Mesothelial cell of epicardium (in vitro differentiated cells): ENCODE measurements at places on chromosomes 5 and 9. TPM values are rescaled to one million over a fixed set of nuclear protein-coding genes. Genes with fewer than 3 reads are reported as not detected.

The LVRN gene
- total RNA-seq = 0.25 to 0.35 TPM (median 0.25 TPM) in 3 replicates

DNA sequence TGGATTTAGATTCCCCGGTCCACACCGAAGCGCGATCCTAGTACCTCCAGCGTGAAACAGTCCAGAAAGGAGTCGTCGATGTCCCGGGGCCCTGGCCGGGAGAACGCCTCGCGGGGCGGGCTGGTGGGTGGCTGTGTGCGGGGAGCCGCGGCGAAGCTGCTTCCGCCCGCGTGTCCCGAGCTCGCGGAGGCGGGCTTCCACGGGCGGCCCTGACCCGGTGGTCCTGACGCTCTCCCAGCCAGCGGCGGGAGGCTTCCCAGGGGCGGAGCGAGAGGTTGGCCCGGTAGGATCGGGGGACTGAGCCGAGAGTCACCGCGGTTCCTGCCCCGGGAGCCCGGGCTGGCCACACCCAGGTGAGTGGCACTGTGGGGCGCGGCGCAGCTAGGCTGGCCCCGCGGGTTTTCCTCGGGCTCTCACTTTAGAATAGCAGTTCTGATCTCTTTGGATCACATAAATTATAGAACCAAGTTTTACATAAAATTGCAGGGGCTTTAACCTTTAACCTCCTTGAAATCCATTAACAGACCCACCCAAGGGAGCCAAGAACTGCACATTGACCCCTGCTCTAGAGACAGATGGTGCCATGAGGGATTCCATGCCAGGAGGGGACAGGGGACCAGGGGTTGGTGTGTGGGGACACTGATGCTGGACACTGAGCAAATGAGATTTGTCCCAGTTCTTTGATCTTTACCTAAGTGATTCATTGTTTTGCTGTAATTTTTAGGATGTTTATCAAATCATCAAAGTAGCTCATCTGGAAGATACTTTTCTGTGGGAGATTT is 29.2 kb upstream of the IL31RA start:
- H3K36me3 ChIP-seq = no peaks in the 10 kb centered on the region
- H3K4me1 ChIP-seq = peaks cover 13% of the 10 kb centered on the region
- no peak for DNase-seq
- H3K27ac ChIP-seq = no peak overlapping the region

The ZNF189 gene
- 29.4 to 32.1 TPM (median 30.1 TPM) in 3 replicates for total RNA-seq

GRCh38 chr9:78921341-78921740 is 624.4 kb downstream of the PSAT1 start:
- H3K36me3 ChIP-seq = peaks cover 5% of the 10 kb centered on the region
- no peak overlapping the region for H3K4me3 ChIP-seq
- no peak for DNase-seq
- peaks cover 1% of the 10 kb centered on the region for H3K27me3 ChIP-seq
- no peak overlapping the region for H3K27ac ChIP-seq
- no peaks in the 10 kb centered on the region for H3K4me1 ChIP-seq

DNA sequence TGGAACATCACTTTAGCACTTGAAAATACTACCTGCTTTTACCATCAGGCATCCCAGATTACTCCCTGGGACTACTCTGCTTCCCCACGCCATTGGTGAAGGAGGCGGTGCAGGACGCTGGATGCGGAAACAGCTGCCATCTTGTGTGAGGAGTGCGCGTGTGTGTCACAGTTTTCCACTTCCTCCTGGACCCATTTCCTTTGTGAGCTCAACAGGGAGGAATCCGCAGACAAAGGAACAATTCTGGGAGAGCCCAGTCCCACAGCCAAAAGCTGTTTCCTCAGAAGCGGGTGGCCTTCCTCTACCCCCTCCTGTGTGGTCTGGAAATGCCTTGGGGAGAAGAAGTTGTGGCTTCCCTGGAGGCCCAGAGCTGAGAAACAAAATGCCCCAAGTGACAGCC is 16.8 kb downstream of the AFAP1L1 start:
- H3K4me3 ChIP-seq = no peak overlapping the region
- H3K36me3 ChIP-seq = no peaks in the 10 kb centered on the region
- no peaks in the 10 kb centered on the region for H3K4me1 ChIP-seq
- H3K27ac ChIP-seq = no peak overlapping the region
- no peak for DNase-seq
- peaks cover 8% of the 10 kb centered on the region for H3K27me3 ChIP-seq

The CDO1 gene
- total RNA-seq = 9.9 to 13.1 TPM (median 11.8 TPM) in 3 replicates

GRCh38 chr5:179266291-179267070 is 78.8 kb downstream of the ADAMTS2 start:
- no peak for DNase-seq
- H3K27ac ChIP-seq = peak overlapping the region; percentile 91
- no peak overlapping the region for H3K4me3 ChIP-seq
- peaks cover 36% of the 10 kb centered on the region for H3K4me1 ChIP-seq
- H3K36me3 ChIP-seq = no peaks in the 10 kb centered on the region

DNA sequence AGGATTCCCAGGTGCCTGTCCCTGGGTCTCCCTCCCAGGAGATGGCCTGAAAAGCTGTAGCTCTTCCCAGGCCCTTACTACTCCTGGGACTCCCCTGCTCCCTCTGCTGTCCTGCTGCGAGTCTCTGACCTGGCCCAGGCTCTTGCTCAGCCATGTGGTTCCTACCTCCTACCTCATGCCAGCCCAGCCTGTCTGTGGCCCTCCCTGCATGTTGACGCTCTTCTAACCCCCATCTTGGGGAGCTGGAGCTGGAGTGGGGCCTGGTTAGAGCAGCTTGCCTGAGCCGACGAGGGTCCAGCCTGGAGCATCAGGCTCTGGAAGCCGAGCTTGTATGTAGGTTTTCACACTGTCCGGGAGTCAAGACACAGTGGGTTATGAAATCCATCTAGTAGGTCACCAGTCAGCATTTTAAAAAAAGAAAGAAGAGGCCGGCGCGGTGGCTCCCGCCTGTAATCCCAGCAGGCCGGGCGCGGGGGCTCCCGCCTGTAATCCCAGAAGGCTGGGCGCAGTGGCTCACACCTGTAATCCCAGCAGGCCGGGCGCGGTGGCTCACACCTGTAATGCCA is 244.4 kb downstream of the FANCC start:
- peaks cover 26% of the 10 kb centered on the region for H3K4me1 ChIP-seq
- DNase-seq = no peak
- peak overlapping the region; percentile 48 for H3K27ac ChIP-seq
- peaks cover 14% of the 10 kb centered on the region for H3K36me3 ChIP-seq

GRCh38 chr9:119789987-119790386 is 420.8 kb upstream of the BRINP1 start:
- peaks cover 10% of the 10 kb centered on the region for H3K27me3 ChIP-seq
- peak overlapping the region; percentile 32 for H3K27ac ChIP-seq
- no peak overlapping the region for H3K4me3 ChIP-seq
- no peaks in the 10 kb centered on the region for H3K36me3 ChIP-seq
- no peak for DNase-seq
